ENCODE measurements at places on chromosomes 2 and 18. TPM values are rescaled to one million over a fixed set of nuclear protein-coding genes. Genes with fewer than 3 reads are reported as not detected.

- no peak for DNase-seq
Measured at GRCh38 chr2:186980787-186981550, 132.0 kb upstream of the ZSWIM2 start.

The CFAP65 gene
- total RNA-seq, result 0.11 TPM

The TMEM37 gene
- total RNA-seq, result not detected

The SPP2 gene
- total RNA-seq, result not detected

DNA sequence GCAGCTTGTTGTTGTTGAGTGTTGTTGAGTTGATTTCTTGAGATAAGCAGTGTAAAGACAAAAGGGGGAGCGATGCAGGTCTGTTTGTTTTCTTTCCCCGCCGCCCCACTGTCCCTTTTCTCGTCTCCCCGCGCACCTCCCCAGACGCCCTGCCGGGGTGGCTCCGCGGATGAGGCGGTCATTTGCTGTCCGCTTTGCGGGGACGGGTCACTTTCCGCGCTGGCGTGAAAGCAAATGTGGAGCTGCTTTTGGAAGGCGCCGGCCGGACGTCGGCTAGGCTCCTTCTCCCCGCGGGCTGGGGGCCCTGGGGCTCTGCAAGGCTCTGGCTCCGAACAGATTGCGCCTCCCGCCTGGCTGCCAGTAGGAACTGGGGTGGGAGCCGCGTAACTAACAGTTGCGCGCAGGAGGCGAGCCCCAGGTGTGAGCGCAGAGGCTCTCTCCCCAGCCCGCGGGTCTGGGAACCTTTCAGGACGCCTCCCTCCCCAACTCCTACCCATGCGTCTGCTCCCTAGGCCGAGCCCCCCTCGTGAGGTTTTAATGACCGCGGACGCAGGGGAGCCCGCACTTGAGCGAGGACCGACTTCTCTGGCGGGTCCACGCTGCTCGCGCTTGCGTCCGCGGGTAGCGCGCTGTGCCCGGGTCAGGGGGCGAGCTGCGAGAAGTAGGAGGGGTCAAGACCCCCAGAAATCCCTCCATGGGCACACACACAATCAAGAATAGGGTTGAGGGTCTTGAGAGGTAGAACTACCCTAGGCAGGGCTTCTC is 146.6 kb downstream of the MEIS1 start:
- DNase-seq, result peak; percentile 21

GRCh38 chr18:48667276-48668254 is 128.7 kb downstream of the CTIF start:
- DNase-seq, result no peak

Data from Daoy (cell line).